ENCODE measurements at places on chromosomes 7 and 10. TPM values are rescaled to one million over a fixed set of nuclear protein-coding genes. Genes with fewer than 3 reads are reported as not detected.

NKX1-2 gene
- total RNA-seq = not detected

ERVW-1 gene
- total RNA-seq = not detected

HIPK2 gene
- 14.3 TPM for total RNA-seq

LIPF gene
- total RNA-seq = not detected

HPSE2 gene
- total RNA-seq = not detected

SMKR1 gene
- 0.63 TPM for total RNA-seq

CLCN1 gene
- total RNA-seq = not detected

CALCR gene
- total RNA-seq = not detected

CISD1 gene
- 50.8 TPM for total RNA-seq

- no peak for DNase-seq
These were observed 75.6 kb upstream of the INSIG1 start for GRCh38 chr7:155222061-155222460.

DNA sequence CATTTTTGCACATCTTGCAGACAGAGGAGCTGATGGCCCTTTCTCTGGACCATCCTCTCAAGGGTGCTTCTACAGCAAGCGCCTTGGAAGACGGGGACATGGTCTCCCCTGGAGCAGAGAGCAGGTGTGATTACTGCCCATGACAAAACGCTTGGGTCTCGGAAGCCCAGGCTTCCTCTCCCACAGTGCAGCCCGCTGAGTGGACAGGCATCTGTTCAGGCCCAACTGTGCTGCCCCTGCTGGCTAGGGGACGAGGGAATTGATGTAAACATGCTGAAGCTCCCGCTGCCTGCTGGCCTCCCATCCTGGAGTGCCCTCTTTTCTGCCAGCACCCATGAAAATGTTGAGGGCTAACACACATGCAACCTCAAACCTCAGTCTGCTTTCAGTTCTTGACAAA, 14.3 kb downstream of the IL15RA start:
- no peak for DNase-seq

GRCh38 chr7:148605350-148605749, 14.8 kb downstream of the C7orf33 start:
- DNase-seq = no peak

DNA sequence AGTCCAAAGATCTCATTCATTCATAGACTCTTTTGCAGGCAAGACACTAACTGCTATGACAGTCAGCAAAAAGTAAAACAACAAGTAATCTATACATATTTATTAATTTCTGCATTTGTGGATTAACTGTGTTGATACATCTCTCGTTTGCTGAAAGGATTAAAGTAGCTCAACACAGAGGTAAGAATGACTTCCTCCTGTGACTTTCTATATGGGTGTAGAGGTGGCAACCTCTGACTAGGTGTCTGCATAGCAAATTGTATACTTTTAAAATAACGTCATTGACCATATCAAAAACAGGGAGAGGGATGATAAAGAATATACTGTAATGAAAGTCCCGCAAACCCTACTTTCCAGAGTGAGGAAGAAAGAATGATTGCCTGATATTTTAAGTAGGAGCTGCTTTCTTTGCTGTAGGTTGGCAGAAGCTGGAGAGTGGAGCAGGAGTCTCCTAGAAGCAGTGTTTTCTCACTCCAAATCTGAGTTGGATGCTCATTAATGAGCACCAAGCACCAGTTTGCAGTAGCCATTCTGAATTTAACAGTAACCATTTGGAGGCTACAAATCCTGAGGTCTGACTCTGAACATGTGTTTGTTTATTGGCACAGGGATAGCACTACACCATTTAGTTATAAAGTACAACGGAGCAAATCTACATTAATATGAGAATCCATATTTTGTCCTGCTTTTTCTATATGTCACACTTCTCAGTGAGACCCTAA, 9.2 kb upstream of the LRRN3 start:
- no peak for DNase-seq

- no peak for DNase-seq
These were observed 21.6 kb downstream of the IRF5 start for GRCh38 chr7:128959296-128959695.

GRCh38 chr7:121083138-121083789, 94.8 kb downstream of the CPED1 start:
- no peak for DNase-seq

GRCh38 chr10:10222304-10222841, 795.3 kb upstream of the CELF2 start:
- DNase-seq = no peak

DNA sequence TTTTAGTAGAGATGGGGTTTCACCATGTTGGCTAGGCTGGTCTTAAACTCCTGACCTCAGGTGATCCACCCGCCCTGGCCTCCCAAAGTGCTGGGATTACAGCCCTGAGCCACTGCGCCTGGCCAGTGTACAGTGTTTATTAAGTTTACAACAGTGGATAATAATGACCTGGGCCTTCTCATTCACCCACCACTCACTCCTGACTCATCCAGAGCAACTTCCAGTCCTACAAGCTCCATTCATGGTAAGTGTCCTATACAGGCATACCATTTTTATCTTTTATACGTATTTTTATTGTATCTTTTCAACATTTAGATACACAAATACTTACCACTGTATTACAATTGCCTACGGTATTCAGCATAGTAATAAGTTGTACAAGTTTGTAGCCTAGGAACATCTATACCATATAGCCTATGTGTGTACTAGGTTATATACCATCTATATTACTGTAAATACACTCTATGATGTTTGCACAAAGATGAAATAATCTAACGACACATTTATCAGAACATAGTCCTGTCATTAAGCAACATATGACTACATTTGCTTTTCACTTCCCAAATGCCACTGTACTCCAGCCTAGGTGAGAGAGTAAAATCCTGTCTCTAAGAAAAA, 17.1 kb downstream of the HOXA1 start:
- DNase-seq = no peak

DNA sequence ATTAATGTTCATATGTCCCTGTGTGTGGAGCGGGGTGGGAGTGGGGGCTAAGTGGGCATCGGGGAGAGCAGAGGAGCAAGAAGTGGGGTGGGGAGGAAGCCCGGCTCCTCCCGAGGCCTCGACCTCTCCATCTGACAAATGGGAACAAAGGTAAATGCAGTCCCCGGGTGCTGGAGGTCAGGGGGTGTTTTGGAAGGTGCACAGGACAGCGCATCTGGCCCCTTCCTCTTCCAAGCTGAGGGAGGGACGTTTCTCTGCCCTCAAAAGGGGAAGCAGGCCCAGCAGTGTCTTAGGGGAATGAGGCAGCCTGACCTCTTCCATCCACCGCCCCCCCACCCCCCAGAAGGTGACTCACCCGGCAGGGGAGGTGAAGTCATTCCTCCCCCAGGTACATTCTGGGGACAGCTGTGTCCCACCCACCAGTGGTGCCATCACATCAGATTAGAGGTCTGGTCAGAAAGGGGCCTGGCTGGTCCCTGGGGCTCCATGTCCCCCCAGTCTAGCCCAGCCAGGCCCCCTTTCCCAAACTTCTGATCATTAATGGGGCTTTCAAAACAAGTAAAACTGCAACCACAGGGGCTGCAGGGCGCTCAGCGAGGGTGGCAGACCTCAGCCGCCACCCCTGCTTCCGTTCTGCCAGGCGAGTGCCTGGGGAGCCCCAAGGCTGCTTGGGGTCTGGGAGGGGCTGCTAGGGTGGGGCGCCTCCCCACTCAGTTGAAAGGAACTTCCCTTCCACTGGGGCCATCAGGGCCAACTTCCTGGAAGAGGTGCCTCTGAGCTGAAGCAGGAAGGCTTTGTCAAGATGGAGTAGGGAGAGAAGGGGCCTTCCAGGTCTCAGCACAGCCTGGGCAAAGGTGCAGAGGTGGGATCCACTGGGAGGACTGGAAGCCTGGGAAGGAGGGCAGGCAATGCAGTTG, 10.8 kb downstream of the LFNG start:
- DNase-seq = no peak

- DNase-seq = no peak
These were observed 7.2 kb downstream of the INA start for GRCh38 chr10:103284170-103284569.

DNA sequence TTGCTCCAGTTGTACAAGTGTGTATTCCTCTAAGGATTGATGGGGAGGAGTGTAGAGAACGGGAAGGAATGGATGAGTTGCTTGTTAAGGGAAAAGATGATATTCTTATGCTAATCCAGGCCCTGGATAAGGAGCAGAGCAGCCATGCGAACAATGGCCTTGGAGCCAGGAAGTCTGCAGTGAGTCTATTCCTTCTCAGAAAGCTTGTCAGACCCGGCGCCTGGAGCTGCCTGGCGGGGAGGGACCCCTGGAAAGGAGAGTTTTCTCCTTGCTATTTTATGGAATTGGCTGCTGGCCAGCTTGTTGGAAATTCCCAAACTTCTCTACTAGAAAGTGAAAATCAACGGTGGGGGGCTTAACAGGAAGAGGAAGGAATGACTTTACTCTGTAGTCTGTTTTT, 89.1 kb downstream of the MMRN2 start:
- peak; percentile 87 for DNase-seq

DNA sequence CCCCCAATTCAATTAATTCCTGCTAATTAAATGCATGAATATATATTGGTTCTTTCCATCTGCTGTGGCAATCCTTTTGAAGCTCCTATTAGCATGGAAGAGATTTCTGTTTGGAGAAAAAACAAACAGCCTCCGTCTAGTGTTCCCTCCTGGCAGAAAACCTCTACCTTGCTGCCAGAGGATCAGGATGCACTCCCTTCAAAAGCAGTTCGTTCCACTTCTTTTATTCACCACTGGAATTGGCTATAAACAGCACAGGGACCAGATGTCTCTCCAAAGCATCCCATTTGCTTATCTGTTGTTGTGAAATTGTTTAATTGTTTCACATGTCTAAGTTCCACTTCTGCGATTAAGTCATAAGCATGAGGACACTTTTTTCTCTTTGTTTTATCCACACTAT, 77.8 kb upstream of the PTN start:
- no peak for DNase-seq

DNA sequence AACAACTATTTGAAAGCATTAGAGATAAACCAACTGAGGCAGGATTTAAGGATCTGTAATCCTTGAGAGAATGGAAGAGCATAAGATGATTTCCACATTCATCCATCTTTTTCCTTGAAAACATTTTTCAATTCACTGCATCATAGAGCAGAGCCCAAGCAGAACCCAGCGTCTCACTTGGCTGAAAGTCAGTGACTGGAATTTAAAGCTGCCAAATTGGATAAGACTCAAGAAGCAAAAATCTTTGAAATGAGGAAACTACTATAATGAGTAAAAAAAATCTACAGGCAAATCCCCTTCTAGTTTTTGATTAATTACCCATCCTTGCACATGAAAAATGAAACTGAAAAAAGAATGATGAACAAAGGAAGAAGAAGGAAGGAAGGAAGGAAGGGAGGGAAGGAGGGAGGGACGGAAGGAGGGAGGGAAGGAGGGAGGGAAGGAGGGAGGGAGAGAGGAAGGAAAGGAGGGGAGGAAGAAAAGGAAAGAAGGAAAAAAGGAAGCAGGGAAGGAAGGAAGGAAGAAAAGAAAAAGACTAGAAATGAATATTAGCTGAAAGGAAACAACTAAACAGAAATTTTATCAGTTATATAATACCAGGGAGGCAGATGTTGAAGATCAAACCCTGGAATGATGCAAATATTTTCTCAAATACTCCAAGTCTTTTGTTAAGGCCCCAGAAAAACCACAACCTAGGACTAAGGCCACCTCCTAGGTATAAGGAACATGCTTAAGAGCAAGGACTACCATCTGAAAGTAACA, 336.3 kb upstream of the MAGI2 start:
- DNase-seq = no peak

- DNase-seq = no peak
These were observed 11.8 kb downstream of the CTBP2 start for GRCh38 chr10:125148528-125148927.

DNA sequence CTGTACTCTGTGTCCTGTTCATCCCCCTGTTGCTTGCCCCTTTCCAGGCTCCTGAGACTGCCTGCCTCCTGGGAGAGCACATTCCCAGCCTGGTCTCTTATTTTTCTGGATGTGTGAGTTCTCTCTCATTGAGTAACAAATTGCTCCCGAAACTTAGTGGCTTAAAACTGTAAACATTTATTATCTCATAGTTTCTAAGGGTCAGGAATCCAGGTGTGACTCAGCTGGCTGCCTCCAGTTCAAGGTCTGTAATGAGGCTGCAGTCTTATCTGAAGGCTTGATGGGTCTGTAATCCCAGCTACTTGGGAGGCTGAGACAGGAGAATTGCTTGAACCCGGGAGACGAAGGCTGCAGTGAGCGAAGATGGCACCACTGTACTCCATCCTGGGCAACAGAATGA, 53.6 kb upstream of the PRR15 start:
- DNase-seq = no peak

DNA sequence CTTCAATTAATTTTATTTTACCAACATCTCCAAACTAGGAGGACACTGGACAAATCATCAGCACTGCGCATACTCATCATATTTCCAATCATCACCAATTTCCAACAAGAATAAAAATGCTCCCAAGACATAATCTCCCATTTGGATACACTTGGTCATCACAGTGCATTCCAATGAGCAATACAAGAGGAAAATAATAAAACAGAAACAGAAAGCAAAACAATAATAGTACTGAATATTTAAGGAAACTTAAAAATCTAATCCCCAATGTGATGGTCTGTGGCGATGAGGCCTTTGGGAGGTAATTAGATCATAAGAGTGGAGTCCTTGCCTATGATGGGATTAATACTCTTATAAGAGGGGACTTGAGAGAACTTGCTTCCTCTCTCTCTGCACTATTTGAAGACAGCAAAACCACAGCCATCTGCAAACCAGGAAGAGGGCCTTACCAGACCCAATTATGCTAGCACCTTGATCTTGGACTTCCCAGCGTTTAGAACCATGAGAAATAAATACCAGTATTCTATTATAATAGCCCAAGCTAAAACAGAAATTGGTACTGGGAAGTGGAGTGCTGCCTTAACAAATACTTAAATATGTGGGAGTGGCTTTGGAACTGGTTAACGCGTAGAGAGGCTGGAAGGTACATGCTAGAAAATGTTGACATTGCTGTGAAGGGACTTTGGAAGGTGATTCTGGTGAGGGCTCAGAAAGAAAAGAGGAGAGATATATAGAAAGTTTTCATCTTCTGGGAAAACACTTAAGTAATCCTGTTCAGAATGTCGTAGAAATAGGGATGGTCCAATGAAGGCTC, 91.5 kb downstream of the JAZF1 start:
- no peak for DNase-seq

DNA sequence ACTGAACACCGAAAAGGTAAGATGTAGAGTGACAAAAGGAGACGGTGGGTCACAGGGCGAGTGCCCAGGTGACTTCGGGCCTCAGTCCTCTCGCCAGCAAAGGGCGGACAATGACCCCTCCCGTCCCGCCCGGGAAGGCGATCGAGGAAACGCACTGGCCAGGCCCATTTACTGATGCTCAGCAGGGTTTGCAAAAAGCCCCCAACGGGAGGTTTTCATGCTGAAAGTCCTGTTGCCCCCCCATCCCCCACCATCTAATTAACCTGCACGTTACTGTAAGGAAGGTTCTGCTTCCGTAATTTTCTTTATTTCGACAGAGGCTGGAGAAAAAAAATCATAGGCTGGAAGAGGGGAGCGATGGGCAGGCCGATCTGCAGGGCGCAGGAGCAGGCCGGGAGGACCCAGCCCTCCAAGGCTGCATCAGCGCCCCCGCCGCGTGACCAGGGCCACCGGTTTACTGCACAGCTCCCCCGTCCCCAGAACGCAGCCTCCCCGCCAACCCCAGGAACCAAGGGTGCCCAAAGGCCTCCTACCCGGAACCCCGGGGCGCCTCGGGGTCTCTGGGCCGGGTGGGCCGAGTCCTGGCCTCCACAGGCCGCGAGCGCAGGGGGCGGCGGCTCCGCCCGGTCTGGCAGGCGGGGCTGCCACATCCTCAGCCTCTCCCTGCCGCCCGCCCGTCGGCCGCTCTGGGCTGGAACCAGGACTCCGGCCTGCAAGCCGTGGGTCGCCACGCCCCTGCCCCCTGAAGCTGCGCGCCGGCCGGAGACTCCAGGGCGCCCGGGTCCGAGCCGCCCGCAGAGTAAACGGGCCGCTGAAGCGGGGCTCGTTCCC, 613 bp downstream of the OAT start:
- DNase-seq = no peak
